H9 (cell line): ENCODE measurements at places on chromosomes 2 and 18. TPM values are rescaled to one million over a fixed set of nuclear protein-coding genes. Genes with fewer than 3 reads are reported as not detected.

MC5R gene
- total RNA-seq = not detected in 2 replicates

MYL1 gene
- total RNA-seq = not detected in 2 replicates

BCS1L gene
- 39.1 and 44.1 TPM in 2 replicates for total RNA-seq

RBKS gene
- total RNA-seq = 1.6 and 2.3 TPM in 2 replicates

GREB1L gene
- total RNA-seq = 2.1 and 2.7 TPM in 2 replicates

GRCh38 chr2:179592167-179592936 lies 269.1 kb downstream of the ZNF385B start:
- H3K27ac ChIP-seq = no peak overlapping the region
- H3K4me3 ChIP-seq = no peak overlapping the region
- H3K27me3 ChIP-seq = no peaks in the 10 kb centered on the region
- no peaks in the 10 kb centered on the region for H3K36me3 ChIP-seq
- no peak for DNase-seq

DNA sequence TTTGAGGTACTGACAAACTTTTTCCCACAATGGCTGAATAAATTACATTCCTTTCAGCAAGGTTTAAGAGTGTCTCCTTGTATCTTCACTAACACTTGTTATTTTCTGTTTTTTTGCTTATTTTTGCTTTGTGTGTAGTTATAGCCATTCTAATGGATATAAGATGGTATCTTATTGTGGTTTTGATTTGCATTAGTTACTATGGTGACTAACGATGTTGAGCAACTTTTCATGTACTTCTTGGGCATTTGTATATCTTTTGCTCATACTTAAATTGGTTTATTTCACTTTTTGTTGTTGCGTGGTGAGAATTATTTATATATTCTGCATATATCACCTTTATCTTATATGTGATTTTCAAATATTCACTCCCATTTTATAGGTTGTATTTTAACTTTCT lies 79.9 kb upstream of the FSIP2 start:
- DNase-seq = no peak
- H3K36me3 ChIP-seq = no peaks in the 10 kb centered on the region; the same call in 2 of the 3 replicates
- H3K27ac ChIP-seq = no peak overlapping the region
- no peaks in the 10 kb centered on the region for H3K4me1 ChIP-seq

DNA sequence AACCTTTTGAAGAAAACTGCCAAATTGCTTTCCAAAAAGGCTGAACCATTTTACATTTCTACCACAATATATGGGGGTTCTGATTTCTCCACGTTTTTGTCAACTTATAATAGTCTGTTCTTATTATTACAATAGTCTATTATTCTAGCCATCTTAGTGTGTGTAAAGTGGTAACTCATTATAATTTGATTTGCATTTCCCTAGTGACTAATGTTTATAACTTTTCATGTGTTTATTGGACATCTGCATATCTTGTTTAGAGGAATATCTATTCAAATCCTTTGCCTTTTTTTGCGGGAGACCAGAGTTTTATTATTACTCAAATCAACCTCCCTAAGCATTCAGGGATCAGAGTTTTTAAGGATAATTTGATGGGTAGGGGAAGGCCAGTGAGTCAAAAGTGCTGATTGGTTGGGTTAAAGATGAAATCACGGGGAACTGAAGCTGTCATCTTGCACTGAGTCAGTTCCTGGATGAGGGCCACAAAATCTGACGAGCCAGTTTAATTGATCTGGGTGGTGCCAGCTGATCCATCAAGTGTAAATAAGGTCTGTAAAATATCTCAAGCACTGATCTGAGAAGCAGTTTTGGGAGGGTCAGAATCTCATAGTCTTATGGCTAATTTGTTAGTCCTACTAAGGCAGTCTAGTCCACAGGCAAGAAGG lies 303.4 kb upstream of the NCKAP5 start:
- H3K27me3 ChIP-seq = no peaks in the 10 kb centered on the region
- no peaks in the 10 kb centered on the region for H3K4me1 ChIP-seq
- H3K4me3 ChIP-seq = no peak overlapping the region
- DNase-seq = no peak

GRCh38 chr2:231332388-231332787 lies 63.1 kb upstream of the B3GNT7 start:
- no peak for DNase-seq
- peaks cover 27% of the 10 kb centered on the region for H3K36me3 ChIP-seq
- H3K4me3 ChIP-seq = no peak overlapping the region

GRCh38 chr2:144904612-144905011 lies 384.7 kb upstream of the ZEB2 start:
- peaks cover 22% of the 10 kb centered on the region for H3K36me3 ChIP-seq
- no peak overlapping the region for H3K27ac ChIP-seq
- DNase-seq = no peak

DNA sequence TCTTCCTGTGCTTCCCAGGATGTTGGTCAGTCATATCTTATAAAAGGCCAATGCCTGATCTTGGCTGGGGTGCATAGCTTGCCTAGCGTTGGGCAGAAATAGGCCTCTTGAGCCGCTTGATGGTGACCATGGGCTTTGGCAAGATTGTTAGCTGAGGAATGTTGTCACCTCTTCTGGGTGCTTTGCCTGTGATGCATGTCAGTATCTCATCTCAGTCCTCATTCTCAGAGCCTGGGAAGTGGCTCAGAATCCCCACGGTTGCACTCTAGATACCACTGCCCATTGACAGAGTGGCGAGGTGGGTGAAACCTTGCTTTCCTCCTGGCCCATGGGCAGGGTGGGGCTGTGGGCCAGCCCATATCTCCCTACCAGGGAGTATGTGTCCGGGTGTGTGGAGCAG lies 79.2 kb upstream of the MGAT5 start:
- no peak for DNase-seq
- no peaks in the 10 kb centered on the region for H3K27me3 ChIP-seq

DNA sequence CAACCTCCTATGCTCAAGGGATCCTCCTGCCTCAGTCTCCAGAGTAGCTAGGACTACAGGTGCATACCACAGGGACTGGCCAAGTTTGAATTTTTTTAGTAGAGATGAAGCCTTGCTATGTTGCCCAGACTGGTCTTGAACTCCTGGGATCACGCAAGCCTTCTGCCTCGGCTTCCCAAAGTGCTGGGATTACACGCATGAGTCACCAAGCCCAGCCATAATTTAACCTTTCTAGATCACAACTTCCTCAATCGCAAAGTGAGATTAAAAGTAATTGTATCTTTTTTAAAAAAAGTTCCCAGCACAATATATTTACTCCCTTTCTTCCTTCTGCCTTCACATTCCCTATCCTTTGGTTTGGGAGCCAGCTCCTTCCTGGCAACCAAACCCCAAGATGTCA lies 5.8 kb upstream of the PPP1CB start:
- no peak overlapping the region for H3K27ac ChIP-seq
- H3K4me3 ChIP-seq = no peak overlapping the region
- no peaks in the 10 kb centered on the region for H3K36me3 ChIP-seq
- no peaks in the 10 kb centered on the region for H3K4me1 ChIP-seq
- H3K27me3 ChIP-seq = no peaks in the 10 kb centered on the region

DNA sequence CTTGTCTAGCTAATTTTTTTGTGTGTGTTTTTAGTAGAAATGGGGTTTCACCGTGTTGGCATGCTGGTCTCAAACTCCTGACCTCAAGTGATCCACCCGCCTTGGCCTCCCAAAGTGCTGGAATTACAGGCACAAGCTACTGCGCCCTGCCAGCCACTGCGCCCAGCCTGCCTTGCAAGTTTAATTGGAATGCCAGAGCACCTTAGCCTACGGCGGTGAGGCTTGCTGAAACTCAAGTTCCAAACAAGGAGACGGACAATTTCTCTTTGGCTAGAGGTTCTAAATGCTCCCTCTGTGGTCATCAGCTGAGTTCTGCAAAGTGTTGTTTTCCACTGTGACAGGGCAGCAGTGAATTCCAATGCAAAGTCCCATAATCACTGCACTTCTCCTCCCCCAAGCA lies 583.4 kb downstream of the KCNJ3 start:
- no peaks in the 10 kb centered on the region for H3K27me3 ChIP-seq
- no peaks in the 10 kb centered on the region for H3K36me3 ChIP-seq
- no peak overlapping the region for H3K27ac ChIP-seq
- no peak for DNase-seq
- H3K4me3 ChIP-seq = no peak overlapping the region

GRCh38 chr2:241317391-241317790 lies 1.7 kb downstream of the SEPTIN2 start:
- H3K4me1 ChIP-seq = peaks cover 3% of the 10 kb centered on the region
- H3K27me3 ChIP-seq = no peaks in the 10 kb centered on the region
- DNase-seq = no peak
- H3K36me3 ChIP-seq = peaks cover 25% of the 10 kb centered on the region

DNA sequence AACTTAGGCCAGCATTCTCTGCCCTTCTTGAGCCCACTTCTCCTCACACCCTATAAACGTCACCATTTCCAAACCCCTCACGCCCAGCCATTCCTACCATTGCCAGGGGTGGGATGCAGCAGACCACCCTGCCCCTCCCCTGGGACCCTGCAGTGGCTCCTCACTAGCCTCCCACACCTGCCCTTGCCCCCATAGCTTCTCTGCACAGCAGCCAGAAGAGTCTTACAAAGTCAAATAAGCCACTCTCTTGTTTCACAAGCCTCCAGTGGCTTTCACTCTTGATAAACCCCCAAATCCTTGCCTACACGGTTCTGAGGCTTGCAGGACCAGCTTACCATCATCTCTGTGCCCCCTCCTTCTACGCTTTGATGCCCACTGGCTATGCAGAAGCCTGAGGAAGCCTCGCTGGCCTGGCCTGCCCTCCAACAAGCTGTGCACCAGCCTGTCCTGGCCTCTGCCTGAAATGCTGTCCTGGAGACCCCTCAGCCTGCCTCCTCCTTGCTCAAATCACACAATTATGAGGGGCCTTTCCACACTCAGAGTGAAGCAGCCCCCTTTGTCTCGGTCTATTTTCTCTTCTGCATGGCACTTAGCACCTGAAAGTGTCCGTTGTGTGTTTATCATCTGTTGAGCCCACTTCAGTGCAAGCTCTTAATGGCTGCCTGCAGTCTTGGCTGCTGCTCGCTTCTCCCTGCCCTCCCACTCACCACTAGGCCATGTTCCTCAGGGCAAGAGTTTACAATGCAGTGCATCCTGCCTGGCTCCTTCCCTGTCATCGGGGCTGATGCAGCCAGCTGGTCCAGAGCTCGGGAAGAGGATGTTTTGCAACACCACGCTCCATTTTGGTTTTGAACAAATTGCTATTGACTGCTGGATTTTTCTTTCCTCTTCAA lies 82.6 kb upstream of the RGPD5 start:
- H3K36me3 ChIP-seq = no peaks in the 10 kb centered on the region; the same call in 2 of the 3 replicates
- no peaks in the 10 kb centered on the region for H3K4me1 ChIP-seq
- peak; percentile 4 for DNase-seq
- H3K27me3 ChIP-seq = no peaks in the 10 kb centered on the region

DNA sequence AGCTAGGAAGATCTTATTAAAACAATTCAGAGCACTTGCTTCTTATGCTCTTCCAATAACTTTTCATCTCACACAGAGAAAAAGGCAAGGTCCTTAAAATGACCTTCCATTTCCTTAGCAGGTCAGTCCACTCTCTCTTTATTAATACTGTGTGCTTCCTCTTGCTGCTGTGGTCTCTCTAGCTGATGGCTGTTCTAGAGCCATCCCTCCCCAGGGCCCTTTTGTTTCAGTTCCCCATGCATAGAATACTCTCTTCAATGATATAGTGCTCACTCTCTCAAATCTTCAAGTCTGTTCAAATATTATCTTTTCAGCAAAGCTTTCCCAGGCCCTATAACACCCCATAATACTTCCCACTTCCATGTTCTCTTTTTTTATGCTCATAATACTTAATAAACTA lies 469.3 kb downstream of the METTL4 start:
- no peak for DNase-seq
- no peaks in the 10 kb centered on the region for H3K27me3 ChIP-seq
- no peak overlapping the region for H3K4me3 ChIP-seq
- H3K27ac ChIP-seq = no peak overlapping the region

GRCh38 chr2:166958986-166959481 lies 70.8 kb downstream of the XIRP2 start:
- H3K4me3 ChIP-seq = no peak overlapping the region
- H3K27ac ChIP-seq = no peak overlapping the region
- DNase-seq = no peak
- H3K36me3 ChIP-seq = no peaks in the 10 kb centered on the region

DNA sequence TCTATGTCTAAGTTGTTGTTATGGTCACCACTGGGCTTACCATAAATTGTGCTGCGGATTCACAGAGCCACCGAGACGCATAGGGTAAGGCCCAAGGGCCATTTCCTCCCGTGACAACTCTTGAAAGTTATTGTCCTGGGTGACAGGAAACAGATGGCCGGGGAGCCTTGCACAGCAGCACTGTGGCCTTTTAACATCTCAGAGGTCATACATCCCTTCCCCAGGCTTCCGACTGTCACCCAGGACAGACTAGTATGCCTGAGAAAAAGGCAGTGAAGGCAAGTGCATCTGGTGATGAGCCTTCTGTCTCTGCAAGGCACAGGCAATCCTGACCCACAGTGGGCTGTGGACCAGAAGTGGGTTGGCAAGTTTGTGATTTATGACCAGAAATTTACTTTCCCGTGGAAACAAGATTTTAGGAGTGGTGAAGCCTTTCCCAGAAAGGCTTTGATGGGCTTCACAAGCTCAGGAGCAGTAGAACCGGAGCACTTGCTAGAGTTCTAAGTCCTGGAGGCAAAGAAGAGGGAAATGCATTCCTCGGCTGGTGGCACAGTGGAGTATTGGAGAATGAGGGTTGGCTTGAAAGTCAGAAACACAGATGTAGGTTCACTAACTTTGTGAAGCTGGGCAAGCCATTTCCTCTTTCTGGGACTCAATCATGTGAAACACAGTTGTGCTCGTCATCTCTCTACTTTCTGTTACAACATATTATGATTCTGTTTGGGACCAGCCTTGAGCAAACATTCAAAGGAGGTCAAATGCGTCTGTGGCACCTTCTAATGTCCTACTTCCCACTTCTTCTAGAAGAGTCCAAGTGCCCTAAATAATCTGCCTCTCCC lies 2.0 kb upstream of the CAPN14 start:
- no peaks in the 10 kb centered on the region for H3K4me1 ChIP-seq
- no peaks in the 10 kb centered on the region for H3K27me3 ChIP-seq
- no peak overlapping the region for H3K27ac ChIP-seq
- no peak overlapping the region for H3K4me3 ChIP-seq

GRCh38 chr2:176614049-176614448 lies 344.8 kb downstream of the MTX2 start:
- H3K36me3 ChIP-seq = no peaks in the 10 kb centered on the region
- no peak overlapping the region for H3K4me3 ChIP-seq
- no peaks in the 10 kb centered on the region for H3K27me3 ChIP-seq

GRCh38 chr18:8800876-8801262 lies 95.5 kb downstream of the MTCL1 start:
- peaks cover 38% of the 10 kb centered on the region for H3K36me3 ChIP-seq
- H3K27me3 ChIP-seq = no peaks in the 10 kb centered on the region
- H3K27ac ChIP-seq = peak overlapping the region; percentile 45
- no peak overlapping the region for H3K4me3 ChIP-seq
- peaks cover 11% of the 10 kb centered on the region for H3K4me1 ChIP-seq
- DNase-seq = no peak

GRCh38 chr2:83386549-83386948 lies 1072.5 kb downstream of the SUCLG1 start:
- no peak overlapping the region for H3K4me3 ChIP-seq
- H3K27ac ChIP-seq = no peak overlapping the region
- DNase-seq = no peak
- H3K36me3 ChIP-seq = peaks cover 5% of the 10 kb centered on the region
- H3K27me3 ChIP-seq = no peaks in the 10 kb centered on the region
